ENCODE measurements at places on chromosomes 4 and X.

DNA sequence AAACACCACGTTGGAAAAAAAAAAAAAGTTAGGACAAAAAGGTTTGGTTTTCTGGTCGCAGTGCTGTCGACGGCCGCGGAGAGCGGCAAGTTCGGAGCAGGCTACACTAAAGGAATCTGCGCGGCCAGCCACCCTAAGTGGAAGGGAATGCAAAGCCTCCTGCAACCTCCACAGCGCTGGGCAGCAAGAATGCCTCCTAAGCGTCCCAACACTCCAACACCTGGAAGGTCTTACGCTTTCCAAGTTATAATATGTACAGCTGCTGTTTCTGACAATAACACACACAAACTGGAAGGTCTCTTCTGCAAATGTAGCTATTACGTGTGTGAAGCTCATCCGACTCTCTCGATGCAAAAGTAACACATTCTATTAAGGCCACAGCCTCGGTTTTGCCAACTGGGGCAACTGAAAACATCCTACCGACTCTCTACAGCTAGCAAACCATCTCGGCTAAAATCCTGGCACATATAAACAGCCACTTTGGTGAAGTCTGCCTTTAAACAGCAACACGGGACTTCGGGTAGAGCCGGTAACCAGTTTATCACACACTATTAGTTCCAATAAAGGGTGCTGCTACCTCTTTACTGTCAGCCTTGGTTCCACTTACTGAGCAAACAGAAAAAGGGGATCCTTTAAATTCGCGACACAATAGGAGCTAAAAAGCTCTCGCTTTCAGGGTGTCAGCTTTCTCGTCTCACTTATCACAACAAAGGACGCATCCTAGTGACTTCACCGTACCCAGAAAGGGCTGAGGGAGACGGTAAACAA lies 895 bp downstream of the SMIM14 start:
- DNase-seq, result peak; percentile 55

- peak; percentile 36 for DNase-seq
These were observed 130.6 kb downstream of the FBXO8 start for GRCh38 chr4:174152717-174153466.

- peak; percentile 52 for DNase-seq
These were observed 341.2 kb upstream of the FMR1 start for GRCh38 chrX:147570483-147570882.

- DNase-seq, result peak; percentile 69
These were observed 313.4 kb upstream of the SLC7A11 start for GRCh38 chr4:138555584-138555983.

GRCh38 chr4:20019310-20020015 lies 232.2 kb upstream of the SLIT2 start:
- DNase-seq, result no peak

- DNase-seq, result no peak
These were observed 190.5 kb upstream of the GALNTL6 start for GRCh38 chr4:171622729-171623128.

DNA sequence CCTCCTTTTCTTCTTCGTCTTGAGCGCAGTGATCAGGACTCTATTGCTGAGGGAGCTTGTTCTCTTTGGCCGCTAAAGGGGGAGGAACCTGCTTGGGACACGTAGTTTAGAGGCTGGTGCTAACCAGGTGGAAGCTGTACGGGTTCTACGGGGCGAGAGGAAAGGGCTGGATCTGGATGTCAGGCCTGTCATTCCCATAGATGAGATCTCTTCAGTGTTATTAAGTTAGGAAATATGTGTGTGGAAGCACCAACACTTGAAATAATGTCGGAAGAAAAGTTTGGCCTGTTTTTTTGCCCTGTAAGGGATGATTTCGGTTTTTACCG lies 643 bp downstream of the SRP72 start:
- DNase-seq, result peak; percentile 35

GRCh38 chrX:3584415-3584996 lies 128.9 kb downstream of the PRKX start:
- no peak for DNase-seq

GRCh38 chr4:182265881-182266280 lies 22.7 kb downstream of the TENM3 start:
- DNase-seq, result peak; percentile 24

DNA sequence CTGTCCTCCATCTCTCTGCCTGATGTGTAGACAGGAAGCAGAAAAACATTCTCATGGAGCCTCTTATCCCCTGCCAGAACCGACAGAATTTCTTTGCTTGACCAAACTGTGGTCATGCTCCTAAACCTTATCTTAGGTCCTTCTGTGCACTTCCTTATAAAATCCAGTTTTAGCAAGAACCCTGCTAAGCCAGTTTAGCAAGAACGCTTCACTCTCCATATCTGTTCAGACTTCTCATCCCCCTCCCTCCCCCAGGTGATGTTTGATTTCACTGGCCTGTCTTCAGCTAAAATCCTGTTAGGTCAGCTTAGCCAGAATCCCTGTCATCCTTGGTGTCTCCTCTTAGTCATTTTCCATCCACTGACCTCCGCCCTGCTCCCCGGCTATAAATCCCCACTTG lies 1130.9 kb upstream of the PRKX start:
- DNase-seq, result no peak

DNA sequence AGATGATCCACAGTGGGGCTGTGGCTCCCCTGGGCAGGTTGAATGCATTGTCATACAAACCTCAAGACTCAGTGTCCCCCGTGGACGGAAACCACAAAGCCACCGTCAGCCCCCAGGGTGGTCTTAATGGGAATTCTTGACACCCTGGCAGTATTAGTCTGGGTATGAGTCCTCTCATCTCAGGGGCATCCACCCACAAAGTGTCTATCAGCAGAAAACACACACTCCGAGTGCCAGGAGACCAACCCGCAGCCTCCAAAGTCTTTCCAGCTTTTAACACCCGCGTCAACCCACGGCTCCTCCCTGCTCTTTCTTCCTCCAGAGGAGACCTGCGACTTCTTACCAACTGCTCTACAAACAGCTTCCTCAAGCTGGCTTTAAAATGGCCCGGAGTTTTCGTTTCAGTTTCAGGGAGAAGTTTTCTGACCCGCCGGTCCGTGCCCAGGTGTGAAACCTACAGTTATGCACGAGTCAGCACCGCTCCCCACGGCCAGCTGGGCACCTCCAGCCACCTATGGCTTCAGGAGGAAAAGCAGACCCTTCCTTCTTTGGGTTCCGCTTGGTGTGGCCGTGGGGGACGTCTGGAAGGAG lies 14.4 kb upstream of the ASMTL start:
- no peak for DNase-seq

DNA sequence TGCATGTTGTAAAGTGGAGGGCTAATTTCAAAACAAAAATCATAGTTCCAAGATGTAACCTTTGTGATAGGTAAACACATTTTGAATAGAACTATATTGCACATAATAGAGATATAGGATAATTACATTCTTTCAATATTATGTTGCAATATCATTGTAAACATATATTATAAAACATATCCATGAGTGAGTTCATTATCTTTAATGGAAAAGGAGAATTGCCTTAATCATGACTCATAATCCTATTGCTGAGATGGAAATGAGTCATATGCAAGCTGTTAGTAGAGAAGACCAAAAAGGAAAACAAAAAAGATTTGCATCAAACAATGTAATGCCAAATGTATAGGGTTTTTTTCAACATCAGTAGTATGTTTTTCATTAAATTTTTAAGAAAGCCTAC lies 73.7 kb upstream of the WDR44 start:
- no peak for DNase-seq

DNA sequence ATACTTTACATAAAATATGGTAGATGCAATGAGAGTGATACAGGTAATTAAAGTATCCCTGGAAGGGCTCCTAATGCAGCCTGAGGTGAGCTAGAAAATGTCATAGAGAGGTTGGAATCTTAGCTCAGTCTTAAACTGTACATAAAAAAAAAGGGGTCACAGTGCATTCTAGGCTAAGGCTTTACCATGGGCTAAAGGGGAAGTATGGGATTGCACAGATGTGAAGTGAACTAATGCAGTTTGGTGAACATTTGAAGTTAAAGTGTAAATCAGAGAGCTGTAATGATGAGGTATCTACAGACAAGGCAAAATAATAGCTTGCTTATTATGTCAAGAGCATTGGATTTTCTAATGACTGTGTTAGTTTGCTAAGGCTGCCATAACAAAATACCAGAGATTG lies 405.9 kb downstream of the ADGRL3 start:
- DNase-seq, result no peak

DNA sequence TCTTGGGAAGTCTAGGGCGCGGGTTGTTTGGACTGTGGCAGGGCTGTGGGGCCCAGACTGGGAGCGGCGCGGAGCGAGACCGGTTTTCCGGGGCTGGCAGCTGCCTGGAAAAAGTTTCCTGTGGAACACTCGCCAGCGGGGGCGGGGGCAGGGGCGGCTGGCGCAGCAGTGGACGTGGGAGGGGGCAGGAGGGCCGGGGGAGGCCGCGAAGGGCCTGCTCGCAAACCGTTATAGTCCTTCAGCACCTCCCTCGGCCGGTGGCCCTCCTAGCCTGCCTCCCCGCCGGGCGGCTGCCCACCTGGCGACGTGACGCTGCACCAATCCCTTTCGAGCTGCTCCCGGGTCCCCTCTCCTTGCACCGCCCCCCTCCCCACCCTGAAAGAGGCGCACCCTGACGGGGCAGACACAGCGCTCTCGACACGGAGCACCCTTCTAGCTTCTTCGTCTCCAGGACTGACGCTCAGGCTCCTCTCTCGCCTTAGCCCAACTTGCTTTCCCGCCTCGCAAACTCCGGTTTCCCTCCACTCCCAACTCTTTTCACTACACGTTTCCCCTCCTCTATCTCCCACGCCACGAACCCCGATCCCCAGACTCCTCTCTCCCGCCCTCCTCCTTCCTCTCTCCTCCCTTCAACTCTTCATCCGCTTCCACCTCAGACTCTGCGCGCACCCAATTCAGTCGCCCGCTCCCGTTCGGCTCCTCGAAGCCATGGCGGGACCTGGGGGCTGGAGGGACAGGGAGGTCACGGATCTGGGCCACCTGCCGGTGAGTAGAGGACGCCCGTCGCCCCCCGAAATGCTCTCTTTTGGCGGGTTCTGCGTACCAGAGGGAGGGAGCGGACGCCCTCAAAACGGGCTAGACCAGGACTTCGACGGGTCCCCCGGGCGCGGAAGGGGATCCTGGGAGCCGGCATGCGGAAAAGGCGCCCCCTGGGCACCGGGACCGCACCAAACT lies at the start of gene NRK:
NRK (plus strand) TSS at position 402 of the 954 bp plus-strand sequence; CDS start at position 709, 307 bp downstream.
- DNase-seq, result no peak

- DNase-seq, result no peak
These were observed 245.1 kb downstream of the SCFD2 start for GRCh38 chr4:53120778-53121177.

DNA sequence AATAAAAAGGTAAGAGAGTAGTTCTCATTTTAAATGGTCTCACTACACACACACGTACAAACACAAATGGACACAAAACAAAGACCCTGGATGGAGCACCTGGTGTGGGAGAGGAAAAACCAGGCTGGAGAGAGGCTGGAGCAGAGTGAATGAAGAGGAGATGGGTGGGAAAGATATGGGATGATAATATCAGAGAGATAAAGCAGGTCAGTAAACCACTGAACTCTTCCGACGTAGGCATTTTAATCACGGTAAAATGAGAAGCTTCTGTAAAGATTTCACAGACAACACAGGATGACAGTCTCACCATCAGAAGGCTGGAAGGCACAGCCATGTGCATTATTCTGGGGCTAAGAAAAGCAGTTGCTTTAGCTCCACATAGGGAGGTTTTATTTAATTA lies 532.8 kb downstream of the KCNIP4 start:
- DNase-seq, result no peak

GRCh38 chr4:145939856-145940255 lies 1.2 kb upstream of the ZNF827 start:
- peak; percentile 37 for DNase-seq

GRCh38 chr4:2275546-2276251 lies 13.8 kb upstream of the MXD4 start:
- DNase-seq, result no peak

DNA sequence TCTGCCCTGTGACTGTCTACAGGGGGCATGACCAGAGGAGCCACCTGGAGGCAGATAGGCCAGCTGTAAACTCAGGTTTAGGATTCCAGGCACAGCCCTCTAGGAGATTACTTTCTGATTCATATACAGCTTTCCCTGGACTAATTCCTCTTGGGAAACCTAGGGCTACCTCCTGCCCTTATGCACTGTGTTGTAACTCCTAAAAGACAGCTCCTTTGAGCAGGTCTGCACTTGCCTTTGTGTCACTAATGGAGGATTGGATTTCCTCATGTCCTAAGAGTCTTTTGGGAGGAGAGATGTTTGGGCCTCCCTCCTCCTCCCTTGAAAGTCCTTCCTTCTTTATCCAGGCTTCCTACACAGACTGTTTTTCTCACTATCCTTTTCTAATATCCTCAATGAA lies 202.0 kb downstream of the PCDH19 start:
- no peak for DNase-seq

DNA sequence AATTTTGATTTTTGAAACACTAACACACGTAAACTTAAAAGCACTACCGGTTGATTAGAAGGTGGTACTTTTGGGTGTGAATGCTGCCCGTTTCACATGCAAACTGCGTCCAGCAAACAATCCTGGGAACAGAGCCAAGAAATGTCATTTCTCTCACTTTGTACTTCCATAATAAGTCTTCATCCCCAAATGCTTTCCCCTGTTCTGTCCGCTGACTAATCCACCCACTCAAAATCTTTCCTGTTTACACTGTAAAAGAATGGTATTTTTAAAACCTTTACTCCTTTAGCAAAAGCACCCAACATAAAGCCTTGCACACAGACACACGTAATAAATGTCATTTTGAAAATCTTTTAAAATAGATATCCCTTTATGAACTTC lies 39.1 kb upstream of the PDLIM5 start:
- DNase-seq, result peak; percentile 12

GRCh38 chr4:87068583-87069021 lies 133.8 kb downstream of the AFF1 start:
- no peak for DNase-seq

GRCh38 chr4:10253765-10254164 lies 137.2 kb upstream of the WDR1 start:
- DNase-seq, result no peak

DNA sequence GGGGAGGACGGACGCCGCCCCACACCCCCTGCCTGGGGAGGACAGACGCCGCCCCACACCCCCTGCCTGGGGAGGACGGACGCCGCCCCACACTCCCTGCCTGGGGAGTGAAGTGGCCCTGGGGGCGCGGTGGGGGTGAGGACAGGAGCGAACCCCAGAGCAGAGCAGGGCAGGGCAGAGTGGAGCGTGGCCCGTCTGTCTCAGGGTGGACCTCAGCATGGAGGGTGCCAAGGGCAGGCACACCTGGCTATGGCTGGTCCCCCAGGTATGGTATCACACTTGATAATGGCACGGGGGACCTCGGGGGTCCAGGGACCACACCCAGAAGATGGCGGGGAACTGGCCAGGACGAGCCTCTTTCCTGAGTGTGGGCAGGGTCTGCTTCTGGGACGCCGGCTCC lies 9.6 kb downstream of the LRPAP1 start:
- no peak for DNase-seq

GRCh38 chrX:153635388-153635787 lies 11.6 kb upstream of the DUSP9 start:
- no peak for DNase-seq

DNA sequence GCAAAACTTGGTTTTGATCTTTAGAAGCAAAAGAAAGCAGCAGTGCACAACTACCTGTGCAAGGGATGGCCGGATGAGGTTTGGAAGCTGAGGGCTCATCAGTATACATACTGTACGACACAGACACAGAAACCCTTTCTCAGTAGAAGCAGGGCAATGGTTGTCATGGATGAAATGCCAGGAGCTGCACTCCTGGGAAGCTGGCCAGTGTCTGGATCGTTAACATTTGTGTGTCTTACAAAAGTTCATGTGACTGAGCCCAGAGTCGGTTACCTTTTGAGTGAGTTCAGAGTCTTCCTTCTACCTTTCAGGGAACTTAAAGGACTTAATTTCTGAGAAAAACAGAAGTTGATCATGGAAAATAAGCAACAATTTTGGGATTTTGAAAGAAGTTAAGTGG lies 230.3 kb downstream of the APBB2 start:
- DNase-seq, result no peak

Measured in SK-MEL-5 (cell line).